Naive B cell (primary cell): ENCODE measurements at places on chromosomes 3 and 15. TPM values are rescaled to one million over a fixed set of nuclear protein-coding genes. Genes with fewer than 3 reads are reported as not detected.

The GABRR3 gene
- not detected for polyA plus RNA-seq

The GOLGA6A gene
- not detected for polyA plus RNA-seq

The REC114 gene
- not detected for polyA plus RNA-seq

The ITGA11 gene
- polyA plus RNA-seq = 0.04 TPM

The CISH gene
- 0.34 TPM for polyA plus RNA-seq

The PIF1 gene
- not detected for polyA plus RNA-seq

The HYAL1 gene
- 0.15 TPM for polyA plus RNA-seq

The ANKUB1 gene
- polyA plus RNA-seq = 0.35 TPM

The LAMB2 gene
- not detected for polyA plus RNA-seq

The RPP25 gene
- 2.2 TPM for polyA plus RNA-seq

The C3orf20 gene
- polyA plus RNA-seq = not detected

The ZPLD1 gene
- not detected for polyA plus RNA-seq

The ADGRG7 gene
- not detected for polyA plus RNA-seq

The LRRIQ4 gene
- polyA plus RNA-seq = 0.27 TPM

The GPR156 gene
- not detected for polyA plus RNA-seq

The GRK7 gene
- polyA plus RNA-seq = 0.29 TPM

The SMARCC1 gene
- polyA plus RNA-seq = 64.5 TPM

The RTP3 gene
- polyA plus RNA-seq = not detected

The NEK4 gene
- polyA plus RNA-seq = 11.2 TPM

The HYAL3 gene
- 0.93 TPM for polyA plus RNA-seq

The ZKSCAN7 gene
- polyA plus RNA-seq = 3.4 TPM

The CHRM5 gene
- polyA plus RNA-seq = not detected

The SCN11A gene
- polyA plus RNA-seq = 0.06 TPM

The NCKIPSD gene
- polyA plus RNA-seq = 5.2 TPM

The NR2E3 gene
- not detected for polyA plus RNA-seq

The SERPINI2 gene
- polyA plus RNA-seq = not detected

The ABI3BP gene
- polyA plus RNA-seq = not detected

The VILL gene
- polyA plus RNA-seq = 17.8 TPM

The ZNF35 gene
- 5.7 TPM for polyA plus RNA-seq

The PARP6 gene
- polyA plus RNA-seq = 25.0 TPM

The MASP1 gene
- polyA plus RNA-seq = not detected
